ENCODE measurements at places on chromosomes 5 and 9. TPM values are rescaled to one million over a fixed set of nuclear protein-coding genes. Genes with fewer than 3 reads are reported as not detected.

SPACA9 gene
- total RNA-seq: 6.7 TPM

MLANA gene
- not detected for total RNA-seq

MACROH2A1 gene
- 139 TPM for total RNA-seq

ACO1 gene
- 82.0 TPM for total RNA-seq

IQGAP2 gene
- 0.37 TPM for total RNA-seq

NR2F1 gene
- total RNA-seq: 25.9 TPM

FOXD4 gene
- 0.54 TPM for total RNA-seq

DNA sequence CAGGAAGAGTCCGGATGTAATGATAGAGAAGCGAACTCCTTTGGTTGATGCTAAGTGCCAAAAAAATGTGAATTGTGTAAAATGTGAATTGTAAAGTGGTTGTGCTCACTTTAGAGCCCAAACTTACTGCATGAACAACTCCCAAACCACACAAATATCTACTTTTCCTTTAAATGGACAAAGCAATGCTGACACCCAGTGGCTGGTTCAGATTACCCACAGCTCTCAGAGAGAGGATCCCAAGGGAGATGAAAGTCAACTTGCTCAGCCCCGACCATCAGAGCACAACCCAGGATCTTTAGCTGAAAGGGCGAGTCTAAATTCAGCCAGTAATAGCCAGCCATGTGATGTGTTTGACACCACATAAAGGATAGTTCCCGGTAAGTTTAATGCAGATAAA is 133.7 kb downstream of the NMUR2 start:
- DNase-seq: no peak

DNA sequence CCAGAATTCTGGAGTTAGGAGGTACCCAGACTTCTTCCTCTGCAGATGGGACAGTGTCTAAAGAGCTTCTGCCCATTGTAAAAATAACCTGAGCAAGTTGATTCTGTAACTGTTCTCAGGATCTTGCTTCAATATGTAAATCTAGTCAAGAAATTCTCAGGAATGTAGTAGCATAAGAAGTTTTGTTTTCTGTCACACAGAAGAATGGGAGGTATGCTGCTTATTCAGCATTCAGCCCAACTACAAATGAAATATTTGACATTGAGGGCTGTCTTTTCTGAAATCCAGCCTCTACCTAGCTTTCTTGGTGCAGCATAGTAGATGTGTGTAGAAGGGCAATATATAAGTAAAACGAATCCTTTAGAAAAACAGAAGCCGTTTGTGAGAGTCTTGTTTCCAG is 13.8 kb downstream of the MACIR start:
- DNase-seq: no peak

DNA sequence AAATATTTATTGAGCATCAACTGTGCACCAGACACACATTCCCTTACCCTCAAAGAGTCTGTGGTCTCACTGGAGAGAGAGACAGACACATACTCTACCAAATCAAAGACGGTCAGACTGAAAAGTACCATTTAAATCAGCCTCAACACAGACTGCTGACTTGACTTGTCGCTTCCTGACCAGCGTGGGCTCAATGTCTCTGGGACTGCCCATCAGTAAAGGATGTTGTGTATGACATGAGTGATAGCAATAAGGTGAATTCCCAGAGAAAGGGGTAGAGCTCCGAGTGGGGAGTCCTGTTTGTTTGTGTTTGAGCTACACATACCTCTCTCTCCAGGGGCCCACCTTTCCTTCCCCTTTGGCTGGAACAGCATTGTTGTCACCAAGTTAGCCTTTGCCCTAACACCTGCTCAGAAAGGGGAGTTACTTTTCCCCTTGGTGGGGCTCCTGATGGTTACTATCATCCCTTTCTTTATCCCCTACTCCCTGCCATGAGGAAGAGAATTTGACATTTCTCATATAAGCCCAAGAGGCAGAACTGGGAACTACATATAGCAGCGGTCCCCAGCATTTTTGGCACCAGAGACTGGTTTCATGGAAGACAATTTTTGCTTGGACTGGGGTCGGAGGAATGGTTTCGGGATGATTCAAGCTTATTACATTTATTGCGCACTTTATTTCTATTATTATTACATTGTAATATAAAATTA is 33.9 kb downstream of the NR4A3 start:
- DNase-seq: no peak

DNA sequence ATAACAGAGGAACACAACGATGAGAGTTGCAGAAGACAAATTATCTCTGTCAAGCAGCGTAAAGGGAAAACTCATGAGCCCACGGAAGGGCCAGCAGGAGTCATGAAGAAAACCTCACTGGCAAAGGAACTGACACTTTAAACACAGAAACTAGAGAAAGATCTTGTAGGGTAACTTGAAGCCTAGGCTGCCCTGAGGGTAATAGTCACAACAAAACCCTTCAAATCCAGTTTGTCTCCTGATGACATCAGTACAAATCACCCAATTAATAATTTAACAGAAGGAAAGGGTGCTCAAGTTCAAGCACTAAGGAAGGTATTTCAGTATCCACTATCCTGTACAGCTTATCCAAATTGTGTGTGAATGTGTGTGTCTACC is 549.1 kb downstream of the MTRR start:
- peak; percentile 6 for DNase-seq

GRCh38 chr9:104971511-104971910 is 43.6 kb upstream of the ABCA1 start:
- DNase-seq: no peak

DNA sequence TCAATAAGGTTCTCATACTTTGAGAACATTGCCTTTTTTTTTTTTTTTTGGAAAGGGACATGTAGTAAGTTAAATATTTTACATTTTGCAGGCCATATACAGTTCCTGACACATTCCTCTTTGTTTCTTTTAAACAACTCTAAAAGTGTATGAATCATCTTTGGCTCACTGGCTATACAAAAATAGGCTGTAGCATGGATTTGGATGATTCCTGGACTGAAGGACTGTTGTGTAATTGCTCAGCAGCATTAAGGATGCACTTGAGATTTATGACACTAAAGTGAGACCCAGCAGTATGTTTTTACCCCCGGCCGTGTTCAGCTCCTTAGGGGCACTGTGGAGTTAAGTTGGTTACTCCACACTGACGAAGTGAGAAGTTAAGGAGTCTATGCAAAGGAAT is 41.3 kb downstream of the VPS13A start:
- peak; percentile 74 for DNase-seq

DNA sequence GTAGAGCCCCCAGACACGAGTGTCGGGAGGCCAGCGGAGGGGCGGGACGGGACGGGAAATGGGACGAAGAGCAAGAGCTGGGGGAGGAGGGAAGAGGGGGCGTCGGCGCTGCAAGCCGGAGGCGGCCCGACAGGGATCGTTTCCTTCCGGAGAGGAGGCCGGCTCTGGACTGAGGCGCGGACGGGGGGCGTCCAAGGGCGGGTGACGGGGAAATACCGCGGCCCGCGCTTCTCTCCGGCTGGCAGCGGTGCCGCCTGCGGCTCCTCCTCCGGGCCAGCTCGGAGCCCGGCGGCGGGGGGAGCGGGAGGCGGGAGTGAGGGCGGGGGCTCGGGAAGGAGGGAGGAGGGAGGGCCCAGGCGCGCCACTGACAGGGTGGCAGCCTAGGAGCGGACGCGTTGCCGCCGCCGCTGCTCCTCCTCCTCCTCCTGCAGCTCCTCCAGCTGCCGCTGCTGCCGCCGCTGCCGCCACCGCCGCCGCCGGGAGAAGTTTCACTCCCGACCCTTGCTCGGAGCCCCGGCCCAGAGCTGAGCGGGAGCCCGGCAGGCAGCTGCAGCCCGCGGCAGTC is at the start of gene CHSY3:
Gene CHSY3, plus strand, starts transcription at position 364 of the 565 bp plus-strand sequence.
- peak; percentile 25 for DNase-seq
